ENCODE measurements at places on chromosomes 16 and 17.

- DNase-seq = no peak
These were observed 2.6 kb downstream of the MXRA7 start for GRCh38 chr17:76707985-76708807.

DNA sequence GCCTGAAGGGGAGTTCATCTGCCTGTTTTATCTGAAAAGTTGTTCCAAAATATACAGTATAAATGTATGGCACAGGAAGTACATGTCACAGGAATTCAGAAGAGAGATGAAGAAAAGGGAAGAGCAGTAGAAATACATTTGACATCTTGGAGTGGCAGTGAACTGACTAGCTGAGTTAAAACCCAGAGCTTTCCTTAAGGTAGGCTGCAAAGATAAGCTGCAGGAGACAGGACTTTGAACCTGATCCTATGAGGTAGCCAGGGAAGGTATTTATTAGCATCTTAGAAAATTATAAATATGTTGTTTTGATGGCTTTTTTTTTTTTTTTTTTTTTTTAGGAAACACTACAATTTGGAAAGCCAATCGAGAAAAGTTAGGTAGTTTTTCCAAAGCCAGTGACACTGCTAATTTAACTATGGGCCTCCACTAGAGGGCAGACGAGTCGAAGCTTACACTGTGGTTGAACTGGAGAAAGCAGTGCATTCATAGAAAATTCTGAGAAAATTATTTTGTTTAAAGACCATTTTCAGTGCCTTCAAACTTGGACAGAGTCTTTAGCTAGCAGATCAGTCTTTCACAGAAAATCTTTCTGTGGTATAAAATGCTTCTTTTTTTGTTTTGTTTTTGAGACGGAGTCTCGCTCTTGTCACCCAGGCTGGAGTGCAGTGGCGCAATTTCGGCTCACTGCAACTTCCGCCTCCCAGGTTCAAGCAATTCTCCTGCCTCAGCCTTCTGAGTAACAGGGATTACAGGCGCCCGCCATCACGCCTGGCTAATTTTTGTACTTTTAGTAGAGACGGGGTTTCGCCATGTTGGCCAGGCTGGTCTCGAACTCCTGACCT lies 122.3 kb downstream of the SSH2 start:
- no peak for DNase-seq

- no peak for DNase-seq
These were observed 56.3 kb upstream of the HNF1B start for GRCh38 chr17:37801171-37801570.

DNA sequence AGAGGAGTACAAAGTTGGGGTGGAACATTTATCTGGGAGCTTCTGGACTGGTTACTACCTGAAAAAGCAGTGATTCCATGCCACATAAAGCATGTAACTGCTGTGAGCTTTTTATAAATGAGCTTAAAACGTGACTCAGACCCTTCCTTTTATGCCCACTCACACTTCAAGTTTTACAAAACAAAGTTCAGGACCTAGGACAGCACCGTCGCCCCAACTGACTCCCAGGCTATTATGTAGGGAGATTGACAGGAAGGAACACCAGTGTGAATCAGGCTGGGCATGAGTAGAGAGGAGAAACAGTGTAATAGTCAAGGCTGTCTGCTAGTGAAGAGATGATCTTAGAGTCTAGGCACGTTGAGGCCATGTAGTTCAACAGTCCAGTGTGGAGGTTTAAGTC lies 91.6 kb upstream of the DNAH9 start:
- no peak for DNase-seq

GRCh38 chr17:56125830-56126819 lies 27.1 kb upstream of the ANKFN1 start:
- DNase-seq = peak; percentile 95

DNA sequence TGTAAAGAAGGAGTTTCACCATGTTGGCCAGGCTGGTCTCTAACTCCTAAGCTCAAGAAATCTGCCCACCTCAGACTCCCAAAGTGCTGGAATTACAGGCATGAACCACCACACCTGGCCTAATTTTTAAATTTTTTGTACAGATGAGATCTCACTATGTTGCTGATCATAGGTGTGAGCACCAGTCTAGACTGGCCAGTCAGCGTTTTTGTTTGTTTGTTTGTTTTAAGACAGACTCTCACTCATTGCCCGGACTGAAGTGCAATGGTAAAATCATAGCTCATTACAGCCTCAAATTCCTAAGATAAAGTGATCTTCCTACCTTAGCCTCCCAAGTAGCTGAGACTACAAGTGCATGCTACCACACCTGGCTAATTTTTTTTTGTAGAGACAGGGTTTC lies 38.0 kb upstream of the TAOK1 start:
- no peak for DNase-seq

DNA sequence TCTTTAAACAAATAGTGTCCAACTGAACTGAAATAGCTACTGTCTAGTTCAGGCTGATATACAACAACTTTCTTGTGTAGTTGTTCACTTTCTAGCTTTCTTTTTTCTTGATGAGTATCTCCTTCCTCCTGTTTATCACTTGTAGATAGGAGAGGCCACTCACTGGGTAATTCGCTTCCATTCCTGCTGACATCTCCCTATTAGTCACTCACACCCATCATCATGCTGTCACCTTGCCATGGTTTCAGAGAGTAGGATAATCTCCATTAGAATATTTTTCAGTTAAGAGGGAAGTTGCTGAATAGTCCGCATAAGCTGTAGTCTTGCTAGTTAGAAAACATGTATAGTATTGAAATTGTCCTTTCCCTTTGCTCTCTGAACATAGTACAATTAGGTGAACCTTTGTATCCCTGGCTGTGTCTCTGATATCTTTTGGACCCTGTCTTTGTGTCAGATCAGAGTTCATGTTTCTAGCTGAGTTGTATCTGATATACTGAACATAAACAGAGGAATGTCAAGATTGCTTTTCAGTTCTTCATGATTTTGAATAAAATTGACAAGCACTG lies 64.4 kb upstream of the RASL10B start:
- DNase-seq = no peak

GRCh38 chr17:79945591-79946255 lies 89.9 kb downstream of the TBC1D16 start:
- DNase-seq = no peak

DNA sequence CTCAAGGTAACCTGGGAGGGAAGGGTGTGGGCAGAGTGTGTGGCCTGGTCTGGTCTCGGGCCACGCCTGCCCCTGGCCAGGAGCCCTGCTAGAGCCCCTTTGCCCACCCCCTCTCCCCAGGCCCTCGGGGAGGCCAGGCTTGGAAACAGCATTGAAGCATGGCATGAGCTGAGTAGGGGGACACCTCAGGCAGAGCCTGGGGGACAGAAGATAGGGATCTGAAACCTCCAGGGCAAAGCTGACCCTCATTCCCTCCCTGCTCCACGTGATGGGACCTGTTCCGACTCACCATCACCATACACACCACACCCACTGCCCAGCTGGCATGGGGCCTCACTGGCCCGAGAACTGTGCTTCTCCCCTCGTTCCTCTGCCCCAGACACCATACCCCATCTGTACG lies 2.5 kb downstream of the RFNG start:
- no peak for DNase-seq
